ENCODE measurements at places on chromosomes 2 and 18. TPM values are rescaled to one million over a fixed set of nuclear protein-coding genes. Genes with fewer than 3 reads are reported as not detected.

DNA sequence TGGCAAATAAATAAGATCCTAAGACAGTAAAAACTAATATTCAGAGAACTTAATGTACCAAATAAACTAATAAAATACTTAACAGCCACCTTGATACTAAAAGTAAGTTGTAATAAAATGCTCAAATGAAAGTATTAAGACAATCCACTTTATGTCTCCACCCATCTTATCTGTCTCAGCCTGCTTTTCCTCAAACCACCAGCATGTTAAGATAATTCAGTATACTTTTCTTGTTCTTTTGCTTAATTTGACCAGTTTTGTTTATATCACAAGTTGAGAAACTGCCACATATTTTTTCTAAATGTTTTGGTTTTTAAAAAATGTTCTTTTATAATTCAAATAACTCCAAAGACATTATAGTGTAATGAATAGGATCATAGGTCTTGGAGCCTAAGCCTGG lies 142.0 kb downstream of the MBD5 start:
- no peak for DNase-seq

DNA sequence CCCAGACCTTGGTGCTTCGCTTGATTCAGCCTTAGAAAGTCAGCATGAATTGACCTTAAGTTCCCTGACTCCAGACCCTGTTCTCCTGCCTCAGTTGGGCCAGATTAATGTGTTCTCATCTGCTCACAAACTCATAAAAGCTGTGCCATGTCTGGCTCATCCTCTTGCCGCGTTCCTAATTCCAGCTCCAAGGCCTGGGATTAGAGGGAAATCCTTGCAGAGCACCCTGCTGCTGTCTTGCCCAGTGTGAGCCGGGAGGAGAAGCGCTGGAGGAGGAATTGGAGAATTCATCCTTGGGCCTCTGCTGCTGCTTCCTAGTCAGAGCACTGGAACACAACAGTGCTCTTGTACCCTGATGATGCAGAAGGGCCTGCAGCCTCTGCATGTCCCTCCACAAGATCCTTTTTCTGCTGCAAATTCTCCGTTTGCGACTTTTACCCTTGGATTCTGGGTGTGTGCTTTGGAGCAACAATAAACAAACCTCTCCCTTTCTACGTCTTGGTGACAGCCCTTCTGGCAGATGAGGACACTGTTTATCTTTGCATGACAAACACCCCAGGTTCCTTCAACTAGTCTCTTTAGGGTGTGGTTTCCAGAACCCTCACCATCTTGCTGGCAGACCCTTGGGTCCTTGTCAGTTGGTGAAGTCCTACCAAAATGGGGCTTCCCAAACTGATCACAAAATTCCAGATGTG lies 46.9 kb upstream of the CNGA3 start:
- DNase-seq: no peak

DNA sequence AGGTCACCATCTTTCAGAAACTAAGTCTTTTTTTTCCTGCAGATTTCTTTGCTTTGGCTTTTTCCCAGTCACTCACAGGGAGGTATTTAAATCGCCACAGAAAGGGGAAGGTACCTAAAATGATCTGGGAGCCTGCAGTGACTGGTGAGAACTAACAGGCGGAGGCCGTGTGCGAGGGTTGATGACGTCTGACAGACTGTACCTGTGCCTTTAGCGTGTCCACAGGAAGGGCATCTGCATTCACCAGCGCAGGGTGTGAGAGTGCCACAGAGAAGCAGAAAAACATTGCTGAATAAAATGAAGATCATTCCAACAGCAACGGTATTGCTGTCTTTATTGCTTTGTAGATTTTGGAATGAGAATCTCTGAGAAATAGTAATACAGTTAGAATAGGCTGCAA lies 5.7 kb downstream of the CTDP1 start:
- no peak for DNase-seq

GRCh38 chr2:20744366-20745335 lies 77.7 kb downstream of the GDF7 start:
- DNase-seq: no peak

DNA sequence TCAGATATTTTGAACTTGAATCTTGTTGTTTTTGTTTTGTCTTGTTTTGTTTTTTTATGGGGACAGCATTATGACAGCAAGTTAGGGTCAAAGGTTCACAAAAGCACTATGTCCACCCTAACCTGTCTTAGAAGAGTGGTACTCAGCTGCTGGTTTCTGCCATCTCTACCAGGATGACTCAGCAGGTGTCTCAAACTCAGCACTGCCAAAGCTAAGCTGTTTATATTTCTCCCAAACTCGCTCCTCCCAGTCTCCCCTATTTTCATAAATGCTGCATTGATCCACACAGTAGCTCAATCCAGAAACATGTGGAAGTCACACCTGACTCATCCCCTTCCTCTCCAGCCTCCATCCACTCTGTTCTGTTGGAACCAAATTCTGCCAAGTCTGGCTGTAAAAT lies 134.9 kb downstream of the ZBTB7C start:
- no peak for DNase-seq

AQP4 gene
- not detected for total RNA-seq

All from A673 (cell line).